CD4-positive, alpha-beta T cell (primary cell): ENCODE measurements at places on chromosomes 11 and 22.

DNA sequence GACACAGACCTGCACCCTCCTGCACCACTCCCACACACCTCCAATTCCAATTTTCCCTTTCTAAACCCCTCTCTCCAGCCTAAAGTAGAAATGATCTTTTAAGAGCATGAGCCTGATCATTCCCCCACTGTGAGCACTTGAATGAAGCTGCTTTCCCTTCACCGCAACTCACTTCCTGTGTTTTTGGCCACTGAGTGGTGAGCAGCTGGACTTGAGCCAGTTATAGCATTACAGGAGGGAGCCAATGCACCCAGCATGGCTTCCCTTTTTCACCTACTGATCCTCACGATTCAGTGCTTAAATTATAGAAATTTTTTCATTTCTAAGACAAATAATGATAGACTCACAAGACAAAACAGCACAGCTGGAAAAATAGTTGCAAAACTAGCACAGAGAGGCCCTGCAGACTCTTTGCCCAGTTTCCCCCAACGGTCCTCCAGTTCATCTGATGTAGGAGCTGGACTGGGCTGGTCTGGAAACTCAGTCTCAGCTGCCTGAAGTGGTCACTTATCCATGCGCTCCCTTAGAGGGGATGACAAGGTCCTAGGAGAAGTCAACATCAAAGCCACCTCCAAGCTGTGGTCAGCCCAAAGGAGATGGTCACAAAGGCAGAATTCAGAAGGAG, 9.7 kb upstream of the APOL4 start:
- DNase-seq: no peak

DNA sequence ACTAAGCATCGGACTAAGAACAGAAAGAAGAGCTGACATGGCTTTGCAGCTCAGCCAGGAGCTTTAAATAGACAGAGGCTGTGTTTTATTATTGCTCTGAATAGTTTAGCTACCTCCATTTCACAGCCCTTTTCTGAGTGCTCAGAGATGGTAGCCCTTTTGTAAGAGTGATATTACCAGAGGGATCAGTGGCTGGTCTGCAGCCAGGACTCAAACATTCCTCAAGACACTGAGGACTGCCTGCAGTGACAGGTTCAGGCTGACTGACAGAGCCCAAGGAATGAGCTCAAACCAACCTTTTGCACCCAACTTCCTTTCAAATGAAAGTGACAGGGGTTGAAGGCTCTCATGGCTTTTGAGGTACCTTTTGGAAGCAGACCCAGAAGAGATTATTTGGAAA, 189.0 kb downstream of the DDX10 start:
- DNase-seq: no peak

DNA sequence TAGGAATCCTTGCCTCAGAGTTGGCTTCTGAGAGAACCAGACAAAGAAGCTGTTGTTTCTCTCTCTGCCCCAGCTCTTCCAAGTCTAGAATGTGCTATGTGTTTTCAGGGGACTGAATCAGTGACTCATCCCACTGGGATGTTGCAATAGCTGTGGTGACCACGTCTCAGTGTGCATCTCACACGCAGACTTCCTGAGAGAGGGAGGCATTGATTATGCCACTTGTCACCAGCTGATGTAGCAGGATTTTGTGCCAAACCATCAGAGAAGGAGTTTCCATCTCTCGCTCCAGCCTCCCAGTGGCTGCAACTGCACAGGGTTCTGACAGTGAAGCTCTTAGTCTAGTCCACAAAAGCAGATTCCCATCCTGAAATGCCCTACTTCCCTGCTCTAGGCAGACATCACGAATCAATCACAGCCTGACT, 455.8 kb downstream of the MIAT start:
- DNase-seq: no peak

DNA sequence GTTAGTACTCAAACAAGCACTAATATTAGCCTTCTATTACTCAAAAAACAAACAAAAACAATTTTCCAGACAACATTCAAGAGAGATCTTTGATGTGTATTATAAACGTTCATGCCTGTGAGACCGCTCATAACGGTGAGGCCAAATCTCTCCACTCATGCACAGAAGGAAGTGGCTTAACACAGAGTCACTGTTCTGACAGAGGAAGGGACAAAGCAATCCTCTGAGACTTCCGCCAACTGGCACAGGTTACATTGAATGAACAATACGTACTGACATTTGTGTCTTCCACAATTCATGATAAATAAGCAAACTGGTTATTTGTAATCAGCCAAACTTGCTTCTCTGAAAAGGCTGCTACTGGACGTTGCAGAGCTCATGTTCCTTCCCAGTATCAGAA, 30.5 kb downstream of the CHKA start:
- no peak for DNase-seq

GRCh38 chr11:2378527-2379210, 1.6 kb downstream of the CD81 start:
- DNase-seq: peak; percentile 39

- no peak for DNase-seq
Measured at GRCh38 chr22:49112661-49113626, 714.7 kb downstream of the BRD1 start.

DNA sequence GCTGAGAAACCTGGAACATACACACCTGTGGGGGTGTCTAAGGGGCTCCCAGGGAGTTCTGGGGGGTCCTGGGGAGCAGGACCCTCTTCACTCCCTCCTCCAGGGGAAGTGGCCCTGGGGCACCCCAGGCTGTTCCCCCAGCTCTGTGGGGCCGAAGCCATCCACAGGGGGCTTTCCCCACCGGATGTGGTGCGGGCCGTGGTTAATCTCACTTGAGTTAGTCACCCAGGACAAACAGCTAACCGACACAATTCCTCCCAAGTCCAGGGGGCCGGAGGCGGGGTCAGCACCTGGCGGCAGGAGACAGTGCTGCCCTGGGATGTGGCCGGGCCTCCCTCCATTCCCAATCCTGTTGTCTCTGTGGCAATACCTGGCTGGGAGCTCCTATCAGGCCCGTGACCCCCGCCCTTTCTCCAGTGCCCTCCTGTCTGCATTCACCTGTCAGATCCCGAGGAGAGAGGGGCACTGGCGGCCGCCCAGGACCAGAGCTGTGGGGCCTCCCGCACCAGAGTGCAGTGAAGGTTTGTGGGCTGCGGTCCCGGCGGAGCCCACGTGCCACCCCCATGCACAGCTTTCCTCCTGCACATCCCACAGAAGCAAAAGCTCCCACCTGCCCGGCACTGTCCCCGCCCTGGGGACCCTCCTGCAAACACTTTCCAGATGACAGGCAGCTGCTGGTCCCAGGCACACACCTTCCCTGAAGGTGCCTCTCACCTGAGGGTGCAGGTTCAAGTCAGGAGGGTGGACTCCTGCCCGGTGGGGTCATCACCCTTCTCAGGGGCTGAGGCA, 5.2 kb upstream of the MUC5AC start:
- DNase-seq: no peak

GRCh38 chr11:119540370-119541125, 117.6 kb upstream of the THY1 start:
- no peak for DNase-seq

DNA sequence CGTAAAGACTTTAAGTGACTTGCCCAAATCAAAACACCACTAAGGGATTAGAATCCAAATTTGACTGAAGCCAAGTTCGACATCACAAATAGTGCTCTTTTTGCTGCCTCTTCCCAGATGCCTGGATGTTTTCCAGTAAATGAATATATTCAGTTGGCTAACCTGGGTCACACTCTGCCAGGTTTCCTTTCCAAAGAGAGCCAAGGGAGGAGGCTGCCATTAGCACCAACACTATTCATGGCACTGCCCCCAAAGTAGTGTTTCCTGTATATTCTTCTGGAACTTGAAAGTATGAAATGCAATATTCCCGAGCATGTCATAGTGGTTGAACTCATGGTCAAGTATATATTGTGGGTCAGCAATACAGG, 219.3 kb upstream of the UBASH3B start:
- DNase-seq: no peak

DNA sequence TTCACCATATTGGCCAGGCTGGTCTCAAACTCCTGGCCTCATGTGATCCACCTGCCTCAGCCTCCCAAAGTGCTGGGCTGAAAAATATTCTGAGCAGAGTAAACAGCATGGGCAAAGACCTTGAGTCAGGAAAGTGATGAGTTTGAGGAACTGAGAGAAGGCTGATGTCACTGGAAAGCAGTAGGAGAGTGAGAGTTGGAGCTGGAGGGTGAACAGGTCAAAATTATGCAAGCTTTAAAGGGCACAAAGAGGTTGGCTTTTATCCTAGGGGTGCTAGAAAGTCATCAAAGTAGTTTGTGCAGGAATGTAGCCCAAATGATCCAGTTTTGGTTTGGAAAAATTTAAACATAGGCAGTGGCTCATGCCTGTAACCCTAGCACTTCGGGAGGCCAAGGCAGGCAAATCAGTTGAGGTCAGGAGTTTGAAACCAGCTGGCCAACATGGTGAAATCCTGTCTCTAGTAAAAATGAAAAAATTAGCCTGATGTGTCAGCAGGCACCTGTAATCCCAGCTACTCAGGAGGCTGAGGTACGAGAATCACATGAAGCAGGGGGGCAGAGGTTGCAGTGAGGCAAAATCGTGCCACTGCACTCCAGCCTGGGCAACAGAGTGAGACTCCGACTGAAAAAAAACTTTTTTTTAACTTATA, 44.7 kb upstream of the CXCR5 start:
- DNase-seq: no peak

- no peak for DNase-seq
Measured at GRCh38 chr11:46603704-46604308, 10.0 kb upstream of the AMBRA1 start.

DNA sequence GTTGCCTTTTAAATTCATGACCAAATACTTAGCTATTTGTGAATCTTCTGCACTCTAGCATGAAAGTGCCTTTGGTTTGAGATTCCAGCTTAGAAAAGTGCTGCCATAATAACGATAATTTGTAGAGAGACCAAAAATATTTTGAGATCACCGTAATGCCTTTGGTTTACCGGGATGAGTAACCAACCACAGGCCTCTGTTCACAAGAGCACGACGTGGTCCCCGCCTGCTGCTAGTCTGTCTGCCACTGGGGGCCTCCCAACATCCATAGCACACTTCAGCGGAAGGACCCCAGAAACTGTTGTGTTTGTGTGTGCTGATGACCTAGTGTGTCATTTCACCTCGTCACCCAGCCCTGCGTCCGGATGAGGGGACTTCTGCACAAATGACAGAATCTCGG, 67.0 kb upstream of the RASSF10 start:
- DNase-seq: no peak

DNA sequence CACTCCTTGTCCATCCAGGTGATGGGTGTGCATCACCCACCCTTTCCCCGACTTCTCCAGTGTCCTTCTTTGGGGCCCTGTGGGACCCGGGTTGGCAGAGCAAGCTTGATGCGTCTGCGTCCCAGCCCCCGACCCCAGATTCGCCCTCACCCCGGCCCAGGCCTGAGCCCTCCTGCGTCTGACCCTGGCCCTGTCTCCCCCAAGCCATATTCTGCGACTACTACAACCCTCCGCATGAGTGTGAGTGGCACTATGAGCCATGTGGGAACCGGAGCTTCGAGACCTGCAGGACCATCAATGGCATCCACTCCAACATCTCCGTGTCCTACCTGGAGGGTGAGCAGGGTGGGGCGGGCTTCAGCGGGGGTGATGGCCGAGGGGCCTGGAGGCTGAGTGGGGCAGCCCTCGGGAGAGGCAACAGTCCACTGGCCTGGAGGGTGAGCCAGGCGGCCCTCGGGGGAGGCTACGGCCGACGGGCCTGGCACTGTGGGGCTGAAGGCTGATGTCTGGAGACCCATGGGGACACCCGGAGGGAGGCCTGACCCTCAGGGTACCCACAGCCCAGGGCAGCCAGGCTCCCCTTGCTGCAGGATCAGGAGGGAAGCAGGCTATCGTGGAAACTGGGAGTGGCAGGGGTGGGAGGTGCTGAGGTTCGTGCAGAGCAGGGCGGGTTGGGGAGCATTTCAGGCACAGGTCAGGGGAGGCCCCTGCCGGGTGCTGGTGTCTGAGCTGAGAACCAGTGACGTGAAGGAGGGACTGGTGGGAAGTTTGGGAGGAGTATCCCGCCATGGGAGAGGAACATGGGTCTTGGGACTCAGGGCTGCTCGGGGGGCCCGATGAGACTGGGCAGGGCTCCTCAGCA, 15.3 kb downstream of the MUC2 start:
- DNase-seq: no peak

DNA sequence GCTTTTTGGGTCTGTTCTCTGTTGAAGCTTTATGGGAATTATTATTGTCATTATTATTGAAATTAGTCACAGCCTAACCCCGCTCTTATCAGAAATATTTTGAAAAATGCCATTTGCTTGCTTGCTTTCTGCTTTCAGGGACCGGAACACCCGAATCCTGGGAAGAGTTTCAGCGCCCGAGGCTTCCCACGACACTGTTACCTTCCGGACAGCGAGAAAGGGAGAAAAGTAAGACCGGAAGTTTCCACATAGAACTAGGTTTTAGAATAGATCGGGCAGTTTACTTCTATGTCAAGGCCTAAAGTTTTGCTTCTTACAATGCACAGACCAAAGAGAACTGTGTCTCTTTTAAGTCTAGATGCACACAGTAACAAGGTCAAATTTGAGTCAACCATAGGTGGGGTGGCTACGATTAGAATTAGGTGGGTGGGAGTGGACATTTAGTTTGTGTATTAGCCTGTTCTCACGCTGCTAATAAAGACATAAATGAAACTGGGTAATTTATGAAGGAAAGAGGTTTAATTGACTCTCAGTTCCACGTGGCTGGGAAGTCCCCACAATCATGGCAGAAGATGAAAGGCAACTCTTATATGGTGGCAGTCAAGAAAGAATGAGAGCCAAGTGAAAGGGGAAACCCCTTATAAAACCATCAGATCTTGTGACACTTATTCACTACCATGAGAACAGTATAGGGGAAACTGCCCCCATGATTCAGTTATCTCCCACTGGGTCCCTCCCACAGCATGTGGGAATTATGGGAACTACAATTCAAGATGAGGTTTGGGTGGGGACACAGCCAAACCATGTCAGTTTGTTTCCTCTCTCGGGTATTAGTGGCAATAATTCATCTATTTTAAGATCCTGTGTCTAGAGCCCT, 12.9 kb downstream of the MPEG1 start:
- no peak for DNase-seq

- DNase-seq: no peak
Measured at GRCh38 chr11:74818283-74818946, 69.8 kb downstream of the RNF169 start.

GRCh38 chr11:127037596-127037995, 37.0 kb upstream of the KIRREL3 start:
- no peak for DNase-seq

DNA sequence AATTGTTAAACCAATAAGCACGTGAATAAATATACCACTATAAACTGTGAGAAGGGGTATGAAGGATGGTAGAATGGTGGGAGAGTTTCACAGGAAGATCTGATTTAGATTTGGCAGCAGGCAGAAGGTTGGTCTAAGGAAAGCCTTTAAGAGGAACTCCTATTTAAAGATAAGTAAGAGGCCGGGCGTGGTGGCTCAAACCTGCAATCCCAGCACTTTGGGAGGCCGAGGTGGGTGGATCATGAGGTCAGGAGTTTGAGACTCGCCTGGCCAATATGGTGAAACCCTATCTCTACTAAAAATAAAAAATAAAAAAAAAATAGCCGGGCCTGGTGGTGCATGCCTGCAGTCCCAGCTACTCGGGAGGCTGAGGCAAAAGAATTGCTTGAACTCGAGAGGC, 45.8 kb upstream of the CXCR5 start:
- DNase-seq: no peak

GRCh38 chr22:19109198-19110063, 12.8 kb downstream of the DGCR2 start:
- DNase-seq: peak; percentile 44
